ENCODE measurements at places on chromosomes 4 and X. TPM values are rescaled to one million over a fixed set of nuclear protein-coding genes. Genes with fewer than 3 reads are reported as not detected.

DNA sequence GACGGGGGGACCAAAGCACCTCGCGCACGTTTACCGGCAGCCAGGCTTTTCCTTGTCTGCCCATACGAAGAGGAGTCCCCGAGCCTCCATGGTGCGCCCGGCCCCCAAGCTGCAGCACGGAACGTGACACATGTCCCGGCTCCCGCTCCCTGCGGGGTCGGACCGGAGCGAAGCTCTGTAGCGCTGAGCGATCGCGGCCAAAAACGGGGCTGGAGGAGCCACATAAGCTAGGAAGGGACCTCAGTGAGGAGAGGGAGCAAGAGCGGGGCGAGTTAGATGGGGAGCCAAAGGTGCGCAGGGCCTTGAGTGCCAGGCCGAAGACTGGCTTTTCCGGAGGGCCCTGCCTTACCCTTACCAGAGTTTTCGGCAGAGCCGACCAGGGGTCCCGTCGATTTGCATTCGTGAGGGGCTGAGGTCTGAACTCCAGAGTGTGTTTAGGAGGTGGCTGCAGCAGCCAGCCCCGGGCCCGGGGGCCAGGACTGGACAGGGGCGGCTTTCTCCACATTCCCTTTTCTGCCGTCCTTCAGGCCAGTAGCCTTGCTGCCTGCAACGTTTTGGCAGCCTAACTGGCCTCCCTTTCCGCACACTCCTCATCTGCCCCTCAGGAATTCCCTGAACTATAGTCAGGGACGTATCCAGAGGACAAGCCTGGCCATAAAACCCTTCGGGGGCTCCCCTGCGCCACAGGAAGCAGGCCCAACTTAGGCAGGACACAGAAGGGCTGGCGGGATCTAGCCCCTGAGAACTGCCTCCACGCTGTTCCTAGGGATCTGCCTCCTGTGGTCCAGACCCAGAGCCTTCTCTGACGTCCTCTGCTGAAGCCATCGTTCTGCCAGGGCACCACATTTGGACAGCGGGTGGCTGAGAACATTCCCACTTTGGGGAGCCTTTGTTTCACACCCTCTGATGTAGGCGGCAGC lies 689 bp downstream of the SSR4 start:
- no peak for DNase-seq
- no peaks in the 10 kb centered on the region for H3K27me3 ChIP-seq
- peak overlapping the region; percentile 46 for H3K4me3 ChIP-seq
- no peaks in the 10 kb centered on the region for H3K36me3 ChIP-seq
- no peaks in the 10 kb centered on the region for H3K4me1 ChIP-seq
- H3K27ac ChIP-seq, result peak overlapping the region; percentile 93

- H3K27ac ChIP-seq, result no peak overlapping the region
- no peak overlapping the region for H3K4me3 ChIP-seq
- peaks cover 6% of the 10 kb centered on the region for H3K4me1 ChIP-seq
- H3K27me3 ChIP-seq, result no peaks in the 10 kb centered on the region
Measured at GRCh38 chr4:110294165-110294564, 95.8 kb upstream of the ELOVL6 start.

GRCh38 chr4:99853999-99854398 lies 37.4 kb downstream of the DAPP1 start:
- DNase-seq, result no peak
- H3K27ac ChIP-seq, result no peak overlapping the region
- no peaks in the 10 kb centered on the region for H3K27me3 ChIP-seq
- no peaks in the 10 kb centered on the region for H3K4me1 ChIP-seq
- H3K36me3 ChIP-seq, result no peaks in the 10 kb centered on the region
- no peak overlapping the region for H3K4me3 ChIP-seq

PIN4 gene
- total RNA-seq, result 21.1 TPM

MTCP1 gene
- total RNA-seq, result 2.3 TPM
